RWPE1 (cell line): ENCODE measurements at places on chromosomes 5 and 9.

DNA sequence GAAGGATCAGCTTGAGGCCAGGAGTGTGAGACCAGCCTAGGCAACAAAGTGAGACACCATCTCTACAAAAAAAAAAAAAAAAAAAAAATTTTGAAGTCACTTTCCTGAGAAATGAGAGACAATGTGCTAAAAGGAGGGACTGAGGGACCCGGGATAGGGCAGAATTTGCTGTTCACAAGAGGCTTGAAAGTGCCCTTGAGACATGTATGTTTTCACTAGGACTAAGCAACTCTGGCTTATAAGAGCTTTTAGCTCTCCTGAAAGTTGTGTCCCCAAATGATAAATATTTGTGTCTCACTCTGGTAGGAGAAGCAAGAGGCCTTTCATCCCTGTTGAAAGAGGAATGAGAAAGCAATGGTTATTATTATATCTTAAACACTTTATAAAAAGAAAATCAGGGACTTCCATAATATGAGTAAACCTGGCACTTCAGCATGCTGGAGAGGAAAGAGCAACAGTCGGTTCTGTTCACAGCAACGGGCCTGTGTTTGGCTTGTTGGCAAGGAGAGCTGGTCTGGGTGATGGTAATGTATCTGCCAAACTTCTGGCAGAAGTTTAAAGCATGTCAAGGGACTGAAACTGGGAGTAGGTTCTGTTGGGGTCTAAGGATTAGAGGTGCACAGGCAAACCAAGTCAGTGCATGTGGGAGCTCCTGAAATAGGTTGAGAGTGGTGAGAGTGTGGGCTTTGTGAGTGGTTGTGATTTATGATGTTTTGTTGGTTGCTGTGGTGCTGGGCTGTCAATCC lies 32.2 kb downstream of the ENTREP1 start:
- DNase-seq = no peak

DNA sequence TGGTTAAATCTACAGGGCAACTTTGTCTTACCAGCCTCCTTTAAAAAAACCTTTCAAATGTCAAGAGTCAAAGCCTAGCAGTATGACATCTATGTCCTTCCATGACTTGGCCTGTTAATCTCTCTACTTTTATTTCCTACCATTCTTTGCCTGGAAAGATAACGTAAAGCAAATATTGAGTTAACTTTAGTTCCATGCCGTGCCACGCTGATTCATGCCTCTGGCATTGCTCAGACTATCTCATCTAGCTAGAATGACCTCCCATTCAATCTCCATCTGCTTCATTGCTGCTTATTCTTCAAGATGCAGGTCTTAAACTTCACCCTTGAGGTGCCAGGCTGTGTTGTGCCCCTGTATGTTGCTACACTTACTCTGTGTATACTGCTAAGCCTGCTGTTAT lies 729.8 kb downstream of the EFNA5 start:
- DNase-seq = no peak

DNA sequence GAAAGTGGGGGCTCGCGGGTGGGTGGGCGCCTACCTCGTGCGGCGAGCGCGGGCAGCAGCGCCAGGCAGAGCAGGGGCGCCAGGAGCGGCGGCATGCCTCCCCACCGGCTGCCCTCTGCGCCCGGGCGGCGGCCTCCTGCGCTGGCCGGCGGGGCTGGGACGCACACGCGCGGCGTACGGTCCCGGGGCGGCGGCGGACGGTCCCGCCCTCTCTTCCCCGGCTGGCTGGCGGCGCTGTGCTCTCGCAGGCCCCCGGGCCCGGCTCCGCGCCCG lies 220 bp downstream of the NOTCH1 start:
- DNase-seq = no peak

DNA sequence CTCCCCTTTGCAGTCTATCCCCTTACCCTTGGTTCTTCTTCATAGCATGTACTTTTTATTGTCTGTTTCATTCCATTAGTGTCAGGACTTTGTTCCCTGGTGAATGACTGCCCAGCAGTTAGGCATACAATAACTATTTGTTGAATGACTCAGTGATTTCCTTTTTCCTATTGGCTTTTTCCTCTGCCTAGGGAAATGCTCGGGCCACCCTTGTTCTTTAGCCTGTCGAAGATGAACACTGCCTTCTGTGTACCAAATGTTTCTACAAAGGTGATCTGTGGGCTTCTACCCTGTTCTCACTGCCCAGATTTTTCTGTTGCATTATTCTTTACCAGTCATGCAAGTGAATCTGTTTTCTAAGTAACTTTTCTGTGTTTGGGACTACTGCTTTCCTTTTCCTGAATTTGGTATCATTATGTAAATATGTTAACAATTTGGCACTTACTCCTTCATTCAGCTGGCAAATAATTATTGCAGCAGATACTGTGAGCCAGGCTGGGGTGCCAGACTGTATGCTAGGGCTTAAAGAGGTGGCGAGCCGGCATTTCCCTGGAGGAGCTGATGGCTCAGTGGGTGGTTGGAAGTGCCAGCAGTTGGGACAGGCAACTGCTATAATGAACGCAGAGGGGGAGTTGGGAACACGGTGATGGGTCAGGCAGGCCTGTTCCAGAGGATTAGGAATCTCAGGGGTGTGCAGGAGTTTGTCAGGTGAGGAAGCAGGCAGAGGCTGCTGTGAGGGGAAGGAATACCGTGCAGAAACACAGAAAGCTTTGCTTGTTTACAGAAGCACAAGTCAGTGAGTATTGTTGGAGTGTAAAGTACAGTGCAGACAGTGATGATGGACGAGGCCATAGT lies 30.6 kb downstream of the KDM4C start:
- DNase-seq = peak; percentile 48

DNA sequence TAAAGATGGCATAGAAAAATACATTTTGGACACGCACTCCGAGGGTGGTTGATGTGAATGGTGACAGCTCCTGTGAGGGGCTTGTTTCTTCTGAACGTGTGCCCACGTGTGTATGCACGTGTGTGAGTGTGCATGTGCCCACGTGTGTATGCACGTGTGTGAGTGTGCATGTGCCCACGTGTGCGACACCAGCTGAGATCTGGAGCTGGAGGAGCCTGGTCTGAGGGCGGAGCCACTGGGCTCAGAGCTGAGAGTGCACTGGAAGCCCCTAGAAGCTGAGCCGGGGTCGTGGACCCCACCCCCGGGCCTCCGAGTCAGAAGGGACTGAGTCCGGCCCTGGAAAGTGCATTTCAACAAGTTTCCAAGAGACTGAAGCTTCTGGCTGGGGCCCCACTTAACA lies 282.5 kb upstream of the IRX4 start:
- DNase-seq = no peak

DNA sequence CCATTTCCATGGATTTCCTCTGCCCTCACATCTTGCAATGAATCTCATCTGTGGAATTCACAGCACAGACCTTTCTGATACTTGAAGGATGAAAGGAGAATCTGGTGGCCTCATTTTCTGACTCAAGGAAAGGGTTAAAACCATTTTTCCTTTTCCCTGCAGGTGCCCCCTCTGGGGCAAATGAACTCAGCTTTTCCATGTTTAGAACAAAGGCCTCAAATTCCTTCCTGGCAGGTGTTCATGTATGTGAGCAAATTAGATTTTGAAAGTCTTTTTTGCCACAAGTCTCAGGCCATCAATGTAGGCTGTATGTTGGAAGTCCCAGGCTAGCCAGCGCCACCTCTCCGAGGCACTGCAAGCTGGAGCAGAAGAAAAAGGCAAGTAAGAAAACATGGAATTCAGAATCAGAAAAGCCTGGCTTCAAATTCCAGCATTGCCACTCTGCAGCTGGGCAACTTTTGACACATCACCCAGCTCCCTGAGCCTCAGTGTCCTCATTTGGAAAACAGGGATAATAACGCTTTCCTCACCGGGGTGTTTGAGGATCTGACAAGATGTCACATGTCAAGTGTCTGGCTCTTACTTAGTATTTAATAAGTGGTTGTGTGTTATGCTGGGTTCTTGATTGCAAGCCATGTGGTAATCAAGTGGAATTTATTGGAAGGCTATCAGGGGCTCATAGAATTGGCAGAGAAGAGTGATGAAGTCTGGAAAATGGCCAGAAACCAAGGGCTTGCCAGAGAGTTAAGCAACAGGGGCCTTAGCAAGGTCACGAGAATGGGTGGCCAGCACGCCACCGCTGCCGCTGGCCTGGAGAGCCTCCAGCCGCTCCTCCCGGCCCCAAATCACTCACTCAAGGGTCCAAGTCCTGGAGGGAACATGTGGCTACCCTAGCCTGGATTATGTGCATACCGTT lies 48.4 kb upstream of the SMIM23 start:
- DNase-seq = no peak

- DNase-seq = peak; percentile 55
Measured at GRCh38 chr9:12775679-12776512, 1.1 kb downstream of the LURAP1L start.

DNA sequence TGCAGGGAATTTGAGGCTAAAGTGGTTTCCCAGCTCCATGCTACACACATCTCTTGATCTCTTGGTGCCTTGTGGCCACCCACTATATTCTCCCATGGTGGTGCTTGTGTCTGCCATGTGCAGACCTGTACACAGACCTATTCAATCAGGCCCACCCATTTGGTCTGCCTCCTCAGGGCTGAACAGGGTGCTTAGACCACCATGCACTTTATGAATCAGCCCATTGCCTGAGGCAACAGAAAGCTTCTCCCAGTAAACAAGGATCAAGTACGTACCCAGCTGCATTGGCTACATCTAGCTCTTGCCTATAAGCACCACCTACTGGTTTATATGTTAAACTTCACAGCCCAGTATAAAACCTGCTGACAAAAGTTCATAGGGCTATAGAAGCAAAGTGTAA lies 664.3 kb upstream of the EDIL3 start:
- no peak for DNase-seq

GRCh38 chr5:102450313-102450990 lies 48.3 kb downstream of the SLCO6A1 start:
- DNase-seq = no peak

DNA sequence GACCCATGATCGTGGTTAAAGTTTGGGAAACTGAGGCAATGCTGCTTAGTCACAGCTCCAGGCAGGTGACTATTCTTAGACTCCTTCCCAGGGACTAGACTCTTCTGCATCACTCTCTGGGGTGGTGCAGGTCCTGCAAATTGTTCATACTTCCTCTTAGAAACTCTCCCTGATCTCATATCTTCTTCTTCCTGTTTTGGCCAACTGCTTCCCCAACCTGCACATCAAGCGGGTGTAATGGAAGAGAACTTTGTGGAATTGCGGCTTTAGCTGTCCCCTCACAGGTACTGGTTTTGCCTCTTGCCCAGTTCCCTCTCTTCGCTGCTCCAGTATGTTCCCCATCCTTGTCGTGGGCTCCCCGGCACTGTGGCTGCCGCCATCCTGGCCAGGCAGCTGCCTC lies 111.5 kb upstream of the CTSL start:
- DNase-seq = no peak

DNA sequence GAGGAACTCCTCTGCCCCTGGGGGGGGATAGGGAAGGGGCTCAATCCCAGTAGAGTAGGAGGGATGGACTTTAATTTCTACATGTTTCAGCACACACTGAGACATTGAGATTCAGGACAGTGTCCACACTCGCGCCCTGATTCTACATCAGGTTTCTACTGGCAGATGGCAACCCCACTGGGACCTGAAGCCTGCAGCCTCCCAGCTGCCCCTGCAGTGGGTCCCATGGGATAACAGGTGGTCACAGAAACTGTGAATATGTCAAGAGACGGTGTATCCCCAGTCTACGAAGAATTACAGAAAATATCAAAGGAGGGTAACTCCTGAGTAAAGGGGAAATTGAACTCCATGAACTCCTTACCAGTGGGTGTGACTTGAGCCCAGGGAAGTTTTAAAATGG lies 2.4 kb upstream of the TERT start:
- DNase-seq = no peak

- no peak for DNase-seq
Measured at GRCh38 chr9:81393985-81394811, 295.1 kb downstream of the TLE1 start.

- DNase-seq = no peak
Measured at GRCh38 chr5:57716661-57717060, 234.1 kb upstream of the ACTBL2 start.

DNA sequence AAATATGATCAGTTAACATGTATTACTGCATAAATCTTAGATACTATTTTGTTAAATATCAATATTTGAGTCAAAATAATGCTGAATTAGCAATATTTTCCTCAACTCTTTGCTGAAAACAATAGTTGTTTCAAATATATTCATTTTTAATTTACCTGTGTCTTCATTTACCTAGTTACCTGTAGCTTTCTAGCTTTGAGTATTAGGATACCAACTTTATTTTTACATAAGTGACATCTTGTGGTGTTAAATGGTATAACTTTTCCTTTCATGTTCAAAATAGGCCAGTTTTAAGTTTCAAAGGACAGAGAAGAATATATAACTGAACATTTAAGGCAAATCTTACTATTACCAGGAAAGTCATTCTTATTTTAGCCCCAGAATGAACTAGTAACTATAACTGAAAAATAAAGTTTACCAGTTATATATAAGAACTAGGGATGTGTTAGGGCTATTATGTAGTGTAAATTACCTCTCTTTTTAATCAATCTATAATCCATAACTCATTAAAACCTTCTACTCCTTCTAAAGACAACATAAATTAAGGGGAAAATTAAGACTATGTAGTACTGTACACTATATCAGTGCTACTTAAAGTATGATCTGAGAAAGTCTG lies 25.3 kb downstream of the AP3B1 start:
- DNase-seq = peak; percentile 52

- DNase-seq = no peak
Measured at GRCh38 chr5:14917719-14918118, 46.1 kb upstream of the ANKH start.

- DNase-seq = no peak
Measured at GRCh38 chr9:129879991-129880653, 44.9 kb downstream of the USP20 start.

DNA sequence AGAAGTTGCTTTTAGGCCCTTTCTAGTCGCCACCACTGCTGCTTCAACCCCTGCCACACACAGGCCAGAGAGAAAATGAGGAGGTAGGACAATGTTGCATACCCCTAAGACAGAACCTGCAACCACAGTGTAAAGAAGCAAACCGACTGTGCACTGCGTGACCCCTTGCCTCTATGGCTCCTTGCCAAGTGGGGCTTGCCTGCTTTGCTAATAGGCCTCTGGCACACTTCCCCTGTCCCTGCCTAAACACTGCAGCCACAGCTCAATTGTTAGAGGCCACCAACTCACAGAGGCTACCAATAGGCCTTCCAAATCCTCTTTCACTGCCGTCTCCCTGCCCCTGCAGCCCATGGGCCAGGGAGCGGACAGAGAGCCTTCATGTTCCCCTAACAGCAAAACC lies 280.1 kb downstream of the CDH10 start:
- no peak for DNase-seq

DNA sequence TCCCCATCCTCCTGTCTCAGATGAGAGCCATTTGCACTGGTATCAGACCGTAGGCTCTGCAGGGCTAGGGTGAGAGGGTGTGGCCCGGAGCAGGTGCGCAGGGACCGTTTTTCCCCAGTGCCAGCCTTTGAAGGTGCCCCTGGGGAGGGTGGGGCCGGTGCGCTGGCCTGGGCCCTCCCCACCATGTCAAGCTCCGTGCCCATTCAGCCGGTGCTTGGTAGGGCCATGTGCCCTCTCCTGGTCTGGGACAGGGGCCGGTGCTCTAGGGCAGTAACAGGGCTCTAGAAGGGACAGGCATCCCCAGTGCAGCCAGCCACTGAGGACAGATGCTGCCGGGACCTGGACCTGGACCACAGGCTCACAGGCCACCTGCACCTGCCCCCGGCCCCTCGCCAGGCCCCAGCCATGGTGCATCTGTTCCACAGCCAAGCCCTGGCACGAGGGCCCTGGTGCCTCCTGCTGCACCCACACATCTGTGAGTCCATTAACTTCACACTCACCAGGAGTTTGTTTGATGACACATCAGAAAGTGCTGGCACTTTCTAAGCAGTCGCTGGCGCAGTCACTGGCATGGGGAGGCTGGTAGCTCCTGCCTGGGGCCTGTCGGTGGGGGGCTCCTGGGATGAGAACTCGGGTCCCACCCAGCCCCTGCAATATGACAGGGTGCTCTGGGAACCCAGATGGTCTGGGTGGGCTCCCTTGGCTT lies 5.0 kb upstream of the QRFP start:
- DNase-seq = no peak
